ENCODE measurements at places on chromosomes 7 and 10.

DNA sequence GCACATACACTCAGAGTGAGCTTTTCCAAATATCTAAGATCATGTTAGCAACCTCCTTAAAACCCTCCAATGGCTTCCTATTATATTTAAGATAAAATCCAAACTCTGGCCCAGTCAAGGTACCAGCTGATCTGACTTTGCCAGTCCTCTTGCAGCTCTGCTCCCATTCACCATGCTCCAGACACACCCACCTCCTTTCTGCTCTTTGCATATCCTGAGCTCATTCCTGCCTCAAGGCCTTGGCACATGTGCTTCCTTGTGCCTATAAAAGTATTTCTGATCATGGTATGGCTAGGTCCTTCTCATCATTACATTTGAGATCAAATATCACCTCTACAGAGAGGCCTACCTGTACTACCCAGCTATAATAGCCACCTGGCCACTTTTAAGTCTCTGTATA, 27.5 kb downstream of the XPNPEP1 start:
- DNase-seq = no peak

GRCh38 chr7:52711951-52712350, 323.5 kb upstream of the POM121L12 start:
- DNase-seq = no peak

- DNase-seq = no peak
Measured at GRCh38 chr10:130713135-130713534, 576.9 kb downstream of the GLRX3 start.

- DNase-seq = no peak
Measured at GRCh38 chr7:151769188-151769821, 107.6 kb downstream of the PRKAG2 start.

GRCh38 chr7:85593355-85593754, 406.5 kb upstream of the SEMA3D start:
- no peak for DNase-seq

DNA sequence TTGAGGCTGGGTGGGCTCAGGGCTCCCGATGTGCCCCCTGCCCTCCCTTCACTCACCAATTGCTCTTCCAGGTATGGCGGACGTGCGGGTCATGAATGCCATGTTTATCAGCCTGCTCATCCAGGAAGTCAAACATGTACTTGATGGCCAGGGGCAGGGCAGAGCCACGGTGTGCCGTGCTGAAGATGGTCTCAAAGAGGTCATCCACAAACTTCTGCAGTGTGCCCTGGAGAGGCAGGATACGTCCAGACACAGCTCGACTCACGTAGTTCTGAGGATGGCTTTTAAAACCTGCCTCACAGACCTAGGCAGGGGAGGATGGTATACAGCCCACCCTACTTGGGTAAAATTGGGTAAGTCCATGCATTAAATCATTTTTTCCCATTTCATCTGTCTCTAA, 431.2 kb downstream of the PLXNA4 start:
- no peak for DNase-seq

GRCh38 chr7:27245124-27245797, 2.7 kb downstream of the EVX1 start:
- DNase-seq = no peak

- no peak for DNase-seq
Measured at GRCh38 chr10:92970301-92971070, 90.1 kb upstream of the CYP26C1 start.

GRCh38 chr10:51075873-51076229, 1.6 kb downstream of the PRKG1 start:
- DNase-seq = no peak

GRCh38 chr10:78865538-78865875, 203.3 kb upstream of the ZMIZ1 start:
- DNase-seq = no peak

- no peak for DNase-seq
Measured at GRCh38 chr10:132544744-132545658, 7.4 kb downstream of the INPP5A start.

- DNase-seq = no peak
Measured at GRCh38 chr7:31116615-31117014, 64.5 kb downstream of the ADCYAP1R1 start.

DNA sequence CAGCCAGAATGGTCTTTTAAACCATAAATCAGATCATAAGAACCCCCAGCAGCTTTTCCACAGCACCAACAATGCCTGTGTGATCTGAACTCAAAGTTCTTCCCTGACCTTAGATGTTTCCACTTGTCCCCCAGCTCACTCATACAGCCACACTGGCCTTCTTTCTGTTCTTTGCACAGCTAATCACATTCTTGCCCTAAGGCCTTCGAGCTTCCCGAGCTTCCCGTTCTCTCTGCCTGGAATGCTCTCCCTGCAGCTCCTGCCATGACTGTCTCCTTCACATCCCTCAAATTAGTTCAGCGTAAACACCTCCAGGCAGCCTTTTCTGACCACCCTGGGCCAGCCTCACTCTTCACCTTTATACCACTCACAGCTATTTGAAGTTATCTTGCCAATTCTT, 166.8 kb upstream of the NFE2L3 start:
- DNase-seq = no peak

DNA sequence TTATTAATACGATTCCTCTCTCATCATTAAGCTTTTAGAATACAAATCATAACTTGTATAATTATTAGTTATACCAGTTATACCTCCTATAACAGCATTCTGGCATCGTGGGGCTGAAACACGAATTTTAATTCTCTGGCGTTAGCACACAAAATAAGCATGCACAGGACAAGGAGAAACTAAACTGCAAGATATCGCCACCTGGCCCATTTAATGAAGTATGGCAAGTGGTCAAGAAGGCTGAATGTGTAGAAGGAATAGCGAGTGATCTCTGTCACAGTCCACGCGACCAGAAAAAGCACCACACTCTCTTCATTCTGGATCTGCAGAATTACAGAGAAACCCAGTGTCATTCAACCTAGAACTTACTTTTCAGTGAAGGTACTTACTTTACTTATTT, 18.1 kb downstream of the HACD1 start:
- DNase-seq = no peak

GRCh38 chr7:47266131-47266706, 315.7 kb downstream of the TNS3 start:
- no peak for DNase-seq

GRCh38 chr7:127903892-127904669, 127.2 kb downstream of the LRRC4 start:
- no peak for DNase-seq

- no peak for DNase-seq
Measured at GRCh38 chr7:20241911-20242261, 24.7 kb upstream of the MACC1 start.

DNA sequence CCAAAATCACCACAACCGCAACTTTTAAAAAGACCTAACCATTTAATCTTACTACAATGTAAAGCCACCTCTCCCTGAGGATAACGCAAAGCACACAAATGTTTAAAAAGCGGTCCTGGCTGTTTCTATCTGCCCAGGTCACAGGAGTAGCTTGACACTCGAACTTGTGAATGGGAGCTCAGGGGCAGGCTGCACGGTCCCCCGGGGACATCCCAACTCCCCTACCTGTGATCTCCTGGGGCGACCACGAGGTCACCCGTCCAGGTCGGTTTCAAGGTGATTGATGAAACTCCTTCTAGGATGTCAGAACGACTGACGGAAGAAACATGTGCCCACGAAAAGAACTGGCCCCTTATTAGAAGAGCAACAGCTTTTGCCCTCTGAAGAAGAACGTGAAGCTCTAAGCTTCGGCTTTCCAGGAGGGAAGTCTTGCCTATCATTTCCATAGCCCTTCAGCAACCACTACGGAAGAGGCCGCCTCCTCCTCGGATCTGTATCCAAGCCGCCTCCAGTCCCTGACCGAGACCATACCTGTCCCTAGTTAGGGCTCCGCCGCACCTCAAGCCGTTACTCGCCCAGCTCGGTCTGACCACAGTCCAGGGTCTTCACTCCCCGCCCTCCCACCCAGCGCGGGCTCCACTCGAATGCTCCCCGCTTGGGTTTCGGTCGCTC, 459 bp downstream of the CYCS start:
- no peak for DNase-seq

- DNase-seq = no peak
Measured at GRCh38 chr7:56188376-56188775, 72.2 kb upstream of the NUPR2 start.

DNA sequence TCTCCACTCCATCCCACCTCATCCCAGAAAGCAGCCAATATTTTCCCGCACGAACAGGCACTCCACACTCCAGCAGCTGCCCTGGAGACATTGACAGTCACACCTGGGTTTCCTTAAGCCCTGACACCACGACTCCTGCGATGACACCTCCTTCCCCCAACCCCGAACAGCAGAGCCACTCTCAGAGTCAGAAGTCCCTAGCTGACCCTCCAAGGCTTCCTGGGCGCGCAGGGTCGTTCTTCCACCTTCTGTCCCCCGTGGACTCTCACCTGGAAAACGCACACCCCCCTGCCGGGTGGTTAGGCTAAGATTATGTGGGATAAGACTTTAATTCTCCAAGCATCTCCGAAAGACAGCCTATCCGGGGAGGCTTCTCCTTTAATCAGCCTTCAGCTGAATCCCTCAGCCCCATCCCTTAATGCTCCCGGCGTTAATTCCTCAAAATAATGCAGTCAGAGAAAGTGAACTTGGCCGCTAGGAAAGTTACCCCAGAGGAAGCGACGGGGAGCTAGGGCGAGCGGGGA, 1.1 kb downstream of the DENND11 start:
- no peak for DNase-seq

DNA sequence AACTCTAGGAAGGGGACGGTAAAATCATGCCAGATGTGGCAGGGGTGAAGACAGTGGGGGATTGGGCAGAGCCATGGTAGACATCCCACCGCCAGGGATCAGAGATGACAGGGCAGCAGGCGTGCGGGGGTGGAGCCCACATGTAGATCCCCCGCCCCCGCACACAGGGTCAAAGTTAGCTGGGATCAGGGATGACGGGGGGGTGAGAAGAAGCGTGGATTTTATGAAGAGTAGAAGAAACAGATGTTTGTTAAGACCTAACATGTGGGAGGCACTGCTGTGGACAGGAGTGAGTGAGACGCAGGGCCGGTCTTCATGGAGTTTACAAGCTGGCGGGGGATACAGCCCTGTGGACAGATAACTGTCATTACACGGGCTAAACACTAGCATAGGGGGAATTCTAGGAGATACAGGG, 154.0 kb upstream of the KLF14 start:
- DNase-seq = no peak

GRCh38 chr7:155796381-155797261, 15.6 kb downstream of the SHH start:
- peak; percentile 51 for DNase-seq

GRCh38 chr7:71601851-71602250, 469.9 kb downstream of the GALNT17 start:
- DNase-seq = no peak

GRCh38 chr10:11116361-11116760, 98.7 kb downstream of the CELF2 start:
- DNase-seq = no peak

DNA sequence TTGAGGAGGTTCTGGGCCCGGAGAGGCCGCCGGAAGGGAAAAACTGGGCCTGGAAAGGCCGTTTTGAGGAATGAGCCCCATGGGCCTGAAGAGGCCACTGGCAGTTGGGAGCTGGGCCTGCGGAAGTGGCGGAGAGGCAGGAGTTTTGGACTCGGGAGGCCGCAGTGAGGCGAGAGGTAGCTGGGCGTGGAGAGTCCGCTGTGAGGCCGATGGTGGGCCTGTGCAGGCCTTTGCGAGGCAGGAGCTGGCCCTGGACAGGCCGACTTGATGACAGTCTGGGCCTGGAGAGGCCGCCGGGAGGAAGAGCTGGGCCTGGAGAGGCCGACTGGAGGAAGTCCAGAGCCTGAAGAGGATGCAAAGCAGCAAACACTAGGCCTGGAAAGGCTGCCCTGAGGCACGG, 259.0 kb upstream of the NUPR2 start:
- no peak for DNase-seq

Data from omental fat pad (tissue), 4 donors.